Activated B cell treated with CpG ODN at 0.5 μM for 24 hours (primary cell): ENCODE measurements at places on chromosomes 4 and X. TPM values are rescaled to one million over a fixed set of nuclear protein-coding genes. Genes with fewer than 3 reads are reported as not detected.
A peak's percentile ranks its signal among the peaks of the same experiment; 100 is the strongest.

MMRN1 gene
- total RNA-seq, result 0.05 and 0.16 TPM in 2 replicates

DNA sequence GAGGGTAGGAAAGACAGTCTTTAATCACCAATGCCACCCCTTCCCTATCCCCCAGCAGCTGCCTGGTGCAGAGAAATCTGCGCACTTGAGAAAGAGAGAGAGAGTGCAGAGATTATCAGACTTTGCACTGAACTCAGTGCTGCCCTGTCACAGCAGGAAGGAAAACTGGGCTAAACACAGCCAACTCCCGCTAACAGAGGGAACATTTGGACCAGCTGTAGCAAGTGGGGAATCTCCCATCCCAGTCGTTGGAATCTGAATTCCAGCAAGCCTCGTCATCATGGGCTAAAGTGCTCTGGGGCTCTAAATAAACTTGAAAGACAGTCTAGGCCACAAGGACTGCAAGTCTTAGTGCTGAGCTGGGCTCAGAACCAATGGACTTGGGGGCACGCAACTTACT is 168.7 kb downstream of the DLG3 start:
- peaks cover 2% of the 10 kb centered on the region for H3K27me3 ChIP-seq
- no peak for DNase-seq
- H3K36me3 ChIP-seq, result no peaks in the 10 kb centered on the region
- H3K4me3 ChIP-seq, result no peak overlapping the region
- H3K27ac ChIP-seq, result no peak overlapping the region

GRCh38 chr4:74056114-74056857 is 17.8 kb upstream of the CXCL3 start:
- H3K27ac ChIP-seq, result no peak overlapping the region
- H3K36me3 ChIP-seq, result no peaks in the 10 kb centered on the region
- peaks cover 11% of the 10 kb centered on the region for H3K27me3 ChIP-seq
- no peak overlapping the region for H3K4me3 ChIP-seq
- H3K4me1 ChIP-seq, result no peaks in the 10 kb centered on the region

- H3K36me3 ChIP-seq, result peaks cover 26% of the 10 kb centered on the region
- H3K4me1 ChIP-seq, result peaks cover 15% of the 10 kb centered on the region
- peak within 1 kb of the TSS; percentile 92 for H3K4me3 ChIP-seq
- no peaks in the 10 kb centered on the region for H3K27me3 ChIP-seq
Measured at GRCh38 chrX:47232803-47233332, at the start of gene USP11. Gene USP11 (plus strand): TSS chrX:47233009. CDS start chrX:47233044, 35 bp downstream.

CYSLTR1 gene
- 20.5 and 20.7 TPM in 2 replicates for total RNA-seq

GRCh38 chr4:41377196-41377595 is 120.5 kb downstream of the UCHL1 start:
- no peak for DNase-seq
- H3K4me1 ChIP-seq, result no peaks in the 10 kb centered on the region
- no peak overlapping the region for H3K27ac ChIP-seq
- H3K4me3 ChIP-seq, result no peak overlapping the region

CWH43 gene
- total RNA-seq, result not detected in 2 replicates

CXCL11 gene
- not detected in 2 replicates for total RNA-seq

GRCh38 chr4:6208416-6208815 is 8.1 kb upstream of the JAKMIP1 start:
- H3K4me3 ChIP-seq, result no peak overlapping the region
- no peak overlapping the region for H3K27ac ChIP-seq
- DNase-seq, result no peak
- no peaks in the 10 kb centered on the region for H3K27me3 ChIP-seq

DNA sequence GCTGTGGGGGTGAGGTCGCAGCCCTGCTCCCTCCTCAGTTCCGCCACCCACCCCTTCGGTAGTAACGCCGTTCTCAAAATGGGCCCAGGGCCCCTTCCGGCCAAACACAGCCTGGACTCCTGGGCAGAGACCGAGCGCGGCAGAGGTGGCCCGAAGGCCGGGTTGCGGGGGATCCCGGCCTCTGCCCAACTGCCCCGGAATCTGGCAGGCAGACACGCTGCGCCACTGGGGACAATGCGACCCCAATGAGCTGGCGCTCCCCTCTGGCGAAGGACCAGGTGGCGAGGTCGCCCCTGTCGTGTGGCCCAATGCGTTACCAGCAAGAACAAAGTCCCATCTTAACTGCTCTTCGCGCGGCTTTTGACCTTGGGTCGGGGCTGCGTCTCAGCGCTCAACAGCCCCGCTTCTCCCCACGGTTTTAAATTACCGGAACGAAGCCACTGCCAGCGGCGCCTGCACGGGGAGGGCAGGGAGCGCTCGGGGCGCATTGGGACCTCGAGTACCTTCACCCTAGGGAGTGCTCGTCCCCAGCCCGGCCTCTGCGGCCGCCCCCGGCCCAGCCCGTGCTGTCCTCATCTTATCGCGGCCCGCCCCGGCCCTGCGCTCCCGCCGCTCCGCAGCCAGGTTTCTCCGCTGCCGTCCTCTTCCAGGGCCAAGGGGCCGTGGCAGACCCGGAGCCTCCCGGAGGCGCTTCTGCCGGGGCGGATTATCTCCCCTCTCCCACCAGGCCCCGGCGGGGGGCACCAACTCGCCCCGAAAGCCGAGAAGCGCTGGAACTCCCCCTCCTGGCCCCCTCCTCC is 22.2 kb upstream of the HMX1 start:
- peaks cover 41% of the 10 kb centered on the region for H3K27me3 ChIP-seq
- no peak overlapping the region for H3K4me3 ChIP-seq
- H3K36me3 ChIP-seq, result no peaks in the 10 kb centered on the region
- DNase-seq, result no peak
- no peaks in the 10 kb centered on the region for H3K4me1 ChIP-seq
